ENCODE measurements at places on chromosomes 6 and 20.

- no peak for DNase-seq
Measured at GRCh38 chr20:884983-885952, 30.9 kb downstream of the ANGPT4 start.

DNA sequence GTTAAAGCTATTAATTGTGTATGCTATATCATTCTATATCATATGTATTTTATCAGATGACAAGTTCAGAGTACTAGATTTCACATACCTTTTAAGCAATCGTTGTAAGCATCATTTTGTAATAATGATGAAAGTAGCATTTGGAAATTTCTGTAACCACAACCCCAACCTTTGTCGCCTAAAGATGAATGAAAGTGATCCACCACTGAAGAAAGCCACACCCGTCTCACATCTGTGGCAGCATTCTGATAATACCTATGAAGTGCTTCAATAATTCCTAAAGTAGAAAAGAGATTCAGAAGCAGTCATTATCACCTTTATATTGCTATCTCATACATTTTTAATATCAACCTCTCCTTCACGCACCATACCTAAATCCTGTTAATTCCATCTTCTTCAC lies 16.6 kb downstream of the ZUP1 start:
- no peak for DNase-seq

- no peak for DNase-seq
Measured at GRCh38 chr6:786946-787763, 94.2 kb upstream of the EXOC2 start.

- DNase-seq = no peak
Measured at GRCh38 chr6:82891076-82891475, 174.6 kb downstream of the UBE3D start.

DNA sequence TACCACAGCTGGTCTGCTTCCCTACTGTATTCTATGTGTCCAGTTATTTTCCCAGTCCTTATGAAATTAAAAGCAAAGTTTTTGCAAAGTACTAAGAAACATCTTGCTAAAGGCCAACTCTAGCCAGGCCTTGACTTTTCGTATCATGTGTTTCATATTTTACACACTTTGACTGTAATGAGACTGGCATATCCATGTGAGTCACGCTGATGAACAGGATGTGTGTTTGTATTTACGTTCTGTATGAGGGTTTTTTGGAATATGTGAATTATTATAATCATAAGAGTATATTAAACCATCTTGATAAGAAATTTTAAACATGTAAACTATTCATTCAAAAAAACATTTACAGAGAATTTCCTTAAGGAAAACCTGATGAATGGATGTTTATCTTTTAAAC lies 59.7 kb downstream of the EYA4 start:
- DNase-seq = no peak

GRCh38 chr20:36815454-36816091 lies 42.0 kb upstream of the DSN1 start:
- no peak for DNase-seq

DNA sequence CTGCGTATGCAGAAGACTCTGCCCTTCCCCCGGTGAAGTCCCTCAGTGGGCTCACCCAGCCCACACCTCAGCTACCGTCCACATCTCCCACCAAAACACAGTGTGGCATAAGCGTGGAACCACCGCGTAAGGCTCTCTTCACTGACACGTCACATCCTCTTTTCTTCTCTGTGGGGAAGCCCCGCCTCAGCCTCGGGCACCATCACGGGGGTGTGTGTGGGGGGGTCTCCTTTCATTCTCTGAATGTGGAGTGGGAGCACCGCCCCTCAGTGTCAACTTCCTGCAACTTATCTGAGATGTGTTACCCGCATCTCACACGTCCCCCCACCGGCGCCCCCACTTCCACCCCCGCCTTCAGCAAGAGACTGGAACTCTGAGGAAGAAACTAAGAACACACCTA lies 388.4 kb upstream of the JARID2 start:
- DNase-seq = no peak

All from amniotic stem cell (primary cell).